NCI-H1105 treated with DMSO at 0.1 percent for 48 hours (cell line): ENCODE measurements at places on chromosomes 11 and 22.

DNA sequence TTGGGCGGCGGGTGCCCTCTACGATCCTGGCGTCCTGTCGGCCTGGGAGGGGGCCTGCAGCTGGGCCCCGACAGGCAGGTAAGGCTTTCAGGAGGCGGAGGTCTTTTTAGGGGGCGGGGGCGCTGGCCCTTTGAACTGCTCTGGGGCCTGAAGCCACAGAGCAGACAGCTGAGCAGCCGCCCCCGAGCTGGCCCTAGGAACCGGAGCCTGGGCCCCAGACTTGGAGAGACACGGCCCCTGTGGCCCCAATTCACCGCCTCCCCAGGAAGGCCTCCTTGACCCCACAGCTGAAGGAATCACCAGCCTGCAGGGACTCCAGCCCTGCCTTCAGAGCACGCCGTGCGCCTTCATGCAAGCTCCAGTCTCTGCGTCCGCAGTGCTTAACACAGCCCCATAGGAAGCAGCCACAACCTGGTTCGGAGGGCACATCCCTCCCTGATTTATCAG, 618 bp upstream of the CERK start:
- DNase-seq: no peak

GRCh38 chr11:87063982-87064381, 26.2 kb downstream of the TMEM135 start:
- no peak for DNase-seq

- DNase-seq: no peak
These were observed 209.7 kb upstream of the PLET1 start for GRCh38 chr11:112470355-112470754.

- no peak for DNase-seq
These were observed 30.2 kb downstream of the PPFIBP2 start for GRCh38 chr11:7544021-7544420.

- no peak for DNase-seq
These were observed 225.1 kb upstream of the MPPED2 start for GRCh38 chr11:30811226-30811755.

GRCh38 chr11:76686261-76687079, 15.9 kb upstream of the LRRC32 start:
- DNase-seq: no peak

GRCh38 chr22:20203552-20204201, 52.8 kb upstream of the CCDC188 start:
- no peak for DNase-seq

DNA sequence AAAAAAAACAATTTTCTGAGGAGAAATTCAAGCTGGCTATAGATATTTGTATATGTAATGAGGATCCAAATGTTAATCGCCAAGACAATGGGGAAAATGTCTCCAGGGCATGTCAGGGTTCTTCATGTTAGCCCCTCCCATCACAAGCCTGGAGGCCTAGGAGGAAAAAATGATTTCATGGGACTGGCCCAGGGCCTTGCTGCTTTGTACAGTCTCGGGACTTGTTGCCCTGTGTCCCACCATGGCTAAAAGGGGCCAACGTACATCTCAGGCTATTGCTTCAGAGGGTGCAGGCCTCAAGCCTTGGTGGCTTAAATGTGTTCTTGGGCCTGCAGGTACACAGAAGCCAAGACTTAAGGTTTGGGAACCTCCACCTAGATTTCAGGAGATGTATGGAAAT, 62.1 kb upstream of the SLC5A12 start:
- no peak for DNase-seq

DNA sequence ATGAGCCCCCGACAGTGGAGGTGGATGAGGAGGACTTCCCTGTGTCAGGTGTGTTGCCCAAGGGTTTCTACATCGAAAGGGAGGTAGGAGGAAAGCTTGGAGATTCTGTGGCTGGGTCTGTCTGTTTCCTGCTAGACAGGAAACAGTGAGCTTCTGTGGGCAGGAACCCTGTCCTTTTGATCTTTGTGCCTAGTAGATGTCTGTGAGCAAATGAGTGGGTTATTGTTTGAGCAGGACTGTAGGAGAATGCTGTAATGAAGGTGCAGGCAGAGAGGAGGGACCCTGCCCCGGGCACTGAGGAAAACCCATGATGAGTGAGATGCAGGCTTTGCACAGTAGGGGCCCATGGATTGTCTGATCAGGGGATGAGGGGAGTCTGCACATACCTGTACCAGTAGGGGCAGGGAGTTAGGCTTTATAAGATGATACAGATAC, 14.0 kb downstream of the USP35 start:
- DNase-seq: no peak

DNA sequence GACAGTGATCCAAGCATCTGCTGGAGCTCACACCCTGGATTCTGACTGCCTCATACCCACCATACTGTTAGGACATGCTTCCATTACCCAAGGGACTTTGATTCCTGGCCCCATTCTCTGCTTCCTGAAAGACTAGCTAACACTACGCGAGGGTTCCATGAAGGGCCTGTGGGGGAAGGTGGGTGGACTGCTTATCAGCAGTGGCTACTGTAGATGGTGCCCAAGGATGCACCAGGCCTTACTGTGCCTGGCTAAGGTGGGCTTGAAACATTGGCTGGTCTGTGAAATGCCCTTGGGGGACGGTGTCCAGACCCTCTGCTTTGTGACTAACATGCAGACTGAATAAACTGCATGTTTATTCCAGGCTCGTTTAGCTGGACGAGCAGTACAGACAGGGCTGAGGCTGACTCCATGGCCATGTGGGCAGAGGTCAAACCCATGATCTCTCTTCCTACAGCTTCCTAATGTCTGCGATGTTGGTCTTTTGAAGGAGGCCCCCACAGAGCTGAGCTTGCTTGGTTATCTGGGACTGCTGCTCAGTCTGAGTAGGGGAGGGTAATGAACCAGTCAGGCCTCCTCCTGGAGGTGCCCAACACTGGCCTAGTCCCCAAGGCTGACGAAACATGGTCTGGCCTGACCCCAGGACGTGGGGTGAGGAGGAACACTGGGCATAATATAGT, 48.3 kb upstream of the PHOX2A start:
- DNase-seq: no peak

- DNase-seq: no peak
These were observed 47.5 kb upstream of the GRAMD1B start for GRCh38 chr11:123382555-123383074.
